ENCODE measurements at places on chromosomes 16 and 17.

- no peak for DNase-seq
These were observed 75.7 kb upstream of the FAM20A start for GRCh38 chr17:68676856-68677255.

DNA sequence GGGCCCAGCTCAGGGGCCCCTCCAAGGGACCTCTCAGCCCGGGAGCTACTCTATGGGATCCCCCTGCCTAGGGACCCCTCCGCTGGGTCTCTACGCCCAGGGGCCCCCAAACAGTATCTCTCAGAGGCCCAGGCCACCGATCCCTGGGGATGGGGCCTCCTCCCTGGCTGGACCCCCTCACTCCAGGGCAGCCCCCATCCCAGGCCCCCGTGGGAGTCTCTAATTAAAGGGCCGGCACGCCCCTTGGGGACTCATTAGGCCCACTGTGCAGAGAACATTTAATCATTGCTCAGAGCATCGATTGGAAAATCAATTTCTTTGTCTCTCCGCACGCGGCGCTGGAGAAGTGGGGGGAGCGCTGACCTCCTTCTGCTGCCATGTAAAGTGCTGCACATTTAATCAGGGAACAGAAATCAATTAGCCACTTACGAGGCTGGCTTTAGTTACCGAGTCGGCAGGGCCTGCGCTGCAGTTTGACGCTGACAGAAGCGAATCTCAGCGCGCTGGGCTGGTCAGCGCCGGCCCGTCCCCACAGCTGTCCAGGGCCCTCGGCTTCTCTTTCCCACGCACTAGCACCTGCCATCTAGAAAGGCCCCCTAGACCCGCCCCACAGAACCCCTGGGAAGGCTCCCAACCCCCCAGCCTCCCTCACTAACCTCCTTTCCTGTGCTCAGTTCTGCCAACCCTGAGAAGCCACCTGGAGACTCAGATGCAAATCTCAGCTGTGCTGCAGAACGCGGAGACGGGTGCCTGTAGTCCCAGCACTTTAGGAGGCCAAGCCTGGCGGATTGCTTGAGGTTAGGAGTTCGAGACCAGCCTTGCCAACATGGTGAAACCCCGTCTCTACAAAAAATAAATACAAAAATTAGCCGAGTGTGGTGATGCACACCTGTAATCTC, 20.2 kb upstream of the C1QL1 start:
- DNase-seq = no peak

DNA sequence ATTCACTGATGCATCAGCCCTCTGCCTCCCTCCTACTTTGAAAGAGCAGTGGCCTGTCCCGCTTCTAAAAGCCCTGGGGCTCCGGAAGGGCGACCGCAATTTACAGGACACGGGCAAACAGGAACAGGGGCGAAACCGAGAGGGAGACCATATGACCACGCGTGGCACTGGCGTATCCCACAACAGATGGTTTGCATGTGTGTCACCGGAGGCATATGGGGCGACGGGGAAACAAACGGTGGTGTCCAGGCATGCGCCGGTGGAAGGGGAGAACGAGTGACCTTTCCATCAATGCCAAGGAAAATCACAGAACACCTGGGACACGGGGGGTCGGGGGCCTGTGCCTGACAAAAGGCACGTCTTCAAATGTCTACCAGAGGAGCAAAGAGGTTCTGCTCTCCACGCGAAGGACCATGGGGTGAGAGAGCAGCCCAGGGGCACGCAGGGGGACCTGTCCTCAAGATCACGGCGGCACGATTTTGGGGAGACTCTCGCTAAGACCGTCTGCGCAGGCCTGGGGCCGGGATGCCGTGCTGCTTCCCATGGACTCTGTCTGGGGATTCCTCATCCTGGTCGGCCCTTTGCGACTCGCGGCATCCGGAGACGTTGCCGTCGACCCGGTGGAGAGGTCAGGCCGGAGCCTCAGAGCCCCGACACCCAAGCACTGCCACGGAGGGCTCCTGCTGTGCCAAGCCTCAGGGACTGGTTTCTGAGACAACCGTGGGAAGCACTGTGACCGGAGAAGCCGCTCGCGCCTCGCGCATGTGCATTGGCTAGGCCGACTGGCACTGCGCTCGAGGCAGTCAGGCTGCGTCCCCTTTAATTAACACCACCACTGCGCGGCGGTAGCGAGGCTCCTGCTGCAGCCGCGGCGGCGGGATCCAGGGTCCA, 12.8 kb upstream of the KCNJ18 start:
- DNase-seq = no peak

GRCh38 chr17:62854098-62854680, 46.1 kb upstream of the MARCHF10 start:
- no peak for DNase-seq

- DNase-seq = no peak
These were observed 26.6 kb upstream of the SRCIN1 start for GRCh38 chr17:38632334-38632733.

GRCh38 chr17:62921817-62922216, 44.2 kb upstream of the TANC2 start:
- DNase-seq = no peak

- no peak for DNase-seq
These were observed 59.5 kb downstream of the CHD9NB start for GRCh38 chr16:52993179-52993578.
